ENCODE measurements at places on chromosomes 5 and 9.

- no peak for DNase-seq
Measured at GRCh38 chr5:17185773-17186172, 31.7 kb upstream of the BASP1 start.

DNA sequence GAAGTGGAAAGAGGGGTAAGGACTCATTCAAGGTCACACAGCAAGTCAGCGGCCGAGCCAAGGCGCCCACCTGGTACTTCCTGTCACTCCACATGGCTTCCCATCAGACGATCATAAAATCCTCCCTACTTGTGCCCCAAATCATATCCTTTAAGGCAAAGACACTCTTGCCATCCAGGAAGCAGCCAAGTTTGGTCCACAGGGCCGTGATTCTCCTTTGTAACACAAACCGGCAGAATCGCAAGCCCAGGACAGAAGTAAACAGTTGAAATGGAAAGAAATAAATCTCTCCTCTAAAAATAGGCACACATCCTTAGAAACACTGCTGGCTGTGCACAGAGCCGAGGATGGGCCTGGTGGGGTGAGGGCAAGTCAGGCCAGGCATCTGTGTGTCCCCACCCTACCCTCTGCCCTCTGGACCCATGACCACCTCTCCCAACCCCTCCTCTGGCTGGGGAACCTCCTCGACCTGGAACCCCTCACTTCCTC lies 30.5 kb downstream of the TMOD1 start:
- DNase-seq: no peak

- DNase-seq: no peak
Measured at GRCh38 chr5:160298189-160298588, 14.2 kb downstream of the CCNJL start.

DNA sequence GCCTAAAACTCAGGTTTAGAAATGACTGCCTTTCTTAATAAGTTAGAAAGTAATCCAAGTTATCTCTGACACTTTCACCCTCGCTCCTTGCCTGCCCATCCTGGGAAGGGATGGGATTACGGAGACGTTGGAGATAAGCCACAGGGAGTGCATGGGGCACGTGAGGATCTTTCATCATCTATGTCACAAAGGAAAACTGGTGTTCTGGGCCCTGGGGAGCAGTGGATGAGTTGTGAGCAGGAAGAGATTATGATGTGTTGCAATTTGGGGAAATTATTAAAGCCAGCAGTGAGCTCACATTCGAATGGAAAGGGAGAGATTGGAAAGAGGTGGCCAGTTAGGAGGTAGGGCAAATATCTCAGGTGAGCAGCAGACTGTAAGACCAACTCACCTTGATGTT lies 12.8 kb downstream of the AFAP1L1 start:
- DNase-seq: no peak

DNA sequence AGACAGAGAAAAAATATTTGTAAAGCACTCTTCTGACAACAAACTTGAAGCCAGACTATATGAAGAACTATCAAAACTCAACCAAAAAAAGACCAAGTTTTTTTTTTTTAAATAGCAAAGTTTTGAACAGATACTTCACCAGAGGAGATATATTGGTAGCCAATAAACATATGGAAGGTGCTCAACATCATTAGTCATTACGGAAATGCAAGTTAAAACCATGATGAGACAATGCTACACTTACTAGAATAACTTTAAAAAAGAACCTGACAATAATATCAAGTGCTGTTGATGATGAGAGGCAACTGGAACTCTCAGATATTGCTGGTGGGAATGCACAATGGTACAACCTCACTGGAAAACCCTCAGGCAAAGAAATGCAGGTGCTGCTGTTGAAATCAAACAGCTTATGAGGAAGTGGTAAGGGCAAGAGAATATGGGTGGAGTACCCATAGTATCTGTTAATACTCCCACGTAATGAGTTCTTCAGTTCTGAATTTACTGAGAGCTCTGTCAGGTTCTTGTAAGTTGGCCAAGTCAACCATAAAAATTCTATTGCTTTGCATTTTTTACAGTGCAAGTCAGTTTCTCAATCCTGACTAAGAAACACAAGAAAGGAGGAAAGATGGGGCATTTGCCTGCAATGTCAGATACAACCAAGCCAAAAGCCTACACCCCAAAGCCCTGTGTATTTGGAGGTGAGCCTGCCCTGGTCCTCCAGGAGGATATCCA lies 87.3 kb upstream of the GNAQ start:
- no peak for DNase-seq

DNA sequence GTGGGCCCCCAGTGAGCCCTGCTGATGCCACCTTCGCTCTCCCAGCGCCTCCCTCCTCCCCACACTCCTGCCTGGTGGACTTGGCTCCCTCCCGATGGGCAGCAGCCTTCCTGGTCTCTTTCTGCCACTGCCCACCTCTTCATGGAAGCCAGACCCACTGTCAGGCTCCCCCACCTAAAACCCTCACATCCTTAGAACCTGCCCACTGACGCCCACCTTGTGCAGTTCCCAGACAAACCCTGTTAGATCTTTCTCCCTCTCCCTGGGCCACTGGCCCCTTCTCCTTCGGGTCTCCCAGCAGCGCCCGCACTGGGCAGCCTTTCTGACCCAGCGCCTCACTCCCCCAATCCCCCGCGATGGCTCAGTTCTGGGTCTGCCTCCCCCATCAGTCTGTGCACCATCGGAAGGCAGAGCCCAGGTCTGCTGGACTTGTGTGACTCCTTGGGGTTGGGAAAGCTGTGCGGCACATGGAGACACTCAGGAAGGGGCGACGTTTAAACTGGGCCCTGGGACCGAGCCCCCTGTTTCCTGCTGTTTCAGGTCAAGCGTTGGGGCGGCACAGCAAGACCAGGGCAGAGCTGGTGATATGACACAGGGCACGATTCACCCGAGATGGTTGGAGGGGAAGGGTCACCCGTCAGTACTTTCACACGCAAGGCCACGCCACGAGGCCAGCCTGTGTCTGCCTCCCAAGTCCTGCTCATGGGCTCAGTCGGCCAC lies 17.4 kb downstream of the MYMK start:
- DNase-seq: no peak

- no peak for DNase-seq
Measured at GRCh38 chr9:109013679-109014607, 644 bp upstream of the CTNNAL1 start.

DNA sequence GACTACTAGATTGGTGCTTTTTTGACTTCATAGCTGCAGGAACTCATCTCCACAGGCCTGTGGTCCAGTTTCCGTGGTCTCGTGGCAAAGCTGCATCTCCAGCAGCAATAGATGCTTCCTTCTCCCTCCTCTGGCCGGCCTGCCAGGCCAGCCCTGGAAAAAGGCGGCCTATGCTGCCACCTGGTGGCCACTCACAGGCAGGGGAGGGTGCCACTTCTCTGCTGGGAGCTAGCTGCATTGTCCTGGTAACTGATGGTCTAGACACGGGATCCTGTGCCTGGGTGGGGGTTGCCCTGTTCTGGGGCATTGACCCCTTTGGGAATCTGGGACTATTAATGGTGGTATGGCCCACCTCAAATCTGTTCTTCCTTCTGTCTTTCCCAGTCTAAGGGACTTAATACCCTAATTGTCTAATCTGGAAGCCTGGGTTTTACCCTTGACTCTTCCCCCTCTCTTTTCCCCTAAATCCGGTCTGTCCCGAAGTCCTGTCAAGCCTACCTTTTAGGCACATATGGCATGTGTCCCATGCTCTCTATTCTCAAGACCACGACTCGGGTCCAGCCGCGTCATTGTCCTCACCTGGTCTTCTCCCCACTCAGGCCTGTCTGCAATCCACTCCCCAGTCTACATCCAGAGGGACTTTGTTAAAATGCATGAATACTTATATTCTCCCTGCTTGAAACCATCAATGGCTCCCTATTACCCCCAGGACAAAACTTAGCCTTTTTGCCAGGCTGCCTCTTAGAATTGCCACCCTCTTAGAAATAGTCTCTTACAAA lies 20.1 kb upstream of the PTGS1 start:
- DNase-seq: peak; percentile 72

- DNase-seq: no peak
Measured at GRCh38 chr5:96476654-96477053, 43.6 kb upstream of the PCSK1 start.

DNA sequence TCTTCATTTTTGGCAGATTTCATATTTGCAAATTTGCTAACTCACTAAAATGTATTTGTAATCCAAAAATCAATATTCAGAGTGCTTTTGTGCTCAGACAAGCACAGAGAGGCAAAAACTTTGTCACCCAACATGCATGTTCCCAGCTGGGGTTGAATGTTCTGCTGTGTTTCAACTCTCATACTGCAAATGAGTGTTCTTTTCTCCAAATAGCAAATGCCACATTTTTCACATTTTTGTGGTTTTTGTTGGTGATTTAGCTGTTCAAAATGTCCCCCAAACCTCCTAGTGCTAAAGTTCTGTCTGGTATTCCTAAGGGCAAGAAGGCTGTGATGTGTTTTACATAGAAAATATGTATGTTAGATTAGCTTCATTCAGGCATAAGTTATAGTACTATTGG lies 87.3 kb upstream of the PCSK5 start:
- no peak for DNase-seq
